Left ventricle myocardium superior (tissue), 1 donor: ENCODE measurements at places on chromosomes 4 and X. TPM values are rescaled to one million over a fixed set of nuclear protein-coding genes. Genes with fewer than 3 reads are reported as not detected.
A peak's percentile ranks its signal among the peaks of the same experiment; 100 is the strongest.

- DNase-seq = no peak
Observed at GRCh38 chr4:108092288-108092687, 76.4 kb downstream of the LEF1 start.

DNA sequence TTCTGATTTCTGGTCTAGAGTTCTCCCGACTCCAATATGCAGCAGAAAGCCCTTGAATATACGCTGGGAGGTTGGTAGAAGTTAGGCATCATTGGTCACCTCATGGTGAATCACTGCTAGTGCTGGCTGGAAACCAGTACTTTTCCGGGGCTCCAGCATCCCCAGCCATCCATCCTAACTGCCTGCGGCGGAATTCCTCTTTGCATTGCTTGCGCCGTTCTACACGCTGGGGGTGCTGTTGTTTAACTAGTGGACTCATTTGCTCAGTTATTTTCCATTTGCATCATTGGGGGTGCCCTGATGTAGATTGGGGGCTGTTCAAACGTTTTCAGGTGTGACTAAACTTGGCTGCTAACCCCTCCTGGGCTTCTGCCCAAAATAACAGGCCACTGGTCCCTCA, 23.3 kb upstream of the GPR50 start:
- DNase-seq = no peak

GRCh38 chr4:162706051-162706450, 460.6 kb downstream of the NAF1 start:
- no peak for DNase-seq

DNA sequence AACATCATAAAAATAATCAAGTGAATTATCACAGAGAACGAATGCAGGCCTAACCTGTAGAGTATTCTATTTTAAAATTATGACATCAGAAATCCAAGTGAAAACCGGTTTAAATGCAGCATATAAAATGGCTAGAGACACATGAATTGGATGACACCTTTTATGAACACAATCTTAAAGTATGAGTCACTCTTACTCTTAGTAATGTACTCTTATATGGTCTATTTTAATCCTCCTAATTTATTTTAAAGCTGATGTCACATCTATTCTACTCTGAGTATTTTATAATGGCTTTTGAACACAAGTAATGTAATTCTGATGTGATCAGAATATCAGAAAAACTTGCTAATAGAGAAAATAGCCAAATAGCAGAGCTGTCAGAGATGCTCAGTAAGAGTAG, 161.4 kb upstream of the RADX start:
- no peak for DNase-seq

- no peak for DNase-seq
Observed at GRCh38 chrX:95629737-95630136, 1054.9 kb upstream of the DIAPH2 start.

DNA sequence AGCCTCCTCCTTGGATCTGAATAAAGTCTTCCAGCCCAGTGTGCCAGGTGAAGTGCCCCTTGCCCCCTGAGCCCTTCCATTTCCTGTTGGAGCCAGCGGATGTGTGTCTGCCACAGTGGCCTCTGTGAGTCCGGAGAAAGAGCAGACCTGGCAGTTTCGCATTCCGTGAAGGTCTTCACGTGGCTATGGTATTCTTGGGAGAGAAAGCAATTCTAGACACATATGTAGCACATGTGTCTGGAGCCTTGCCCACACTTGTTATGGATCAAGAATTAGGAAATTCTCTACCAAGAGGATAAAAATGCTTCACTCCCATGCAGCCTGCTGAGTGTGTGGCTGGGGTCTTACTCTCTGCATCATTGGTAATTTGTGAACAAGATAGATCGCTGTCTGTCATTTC, 130.9 kb downstream of the REPS2 start:
- DNase-seq = no peak

- DNase-seq = no peak
Observed at GRCh38 chrX:38375891-38376290, 23.5 kb downstream of the OTC start.

GRCh38 chr4:181672751-181673150, 570.5 kb upstream of the TENM3 start:
- DNase-seq = no peak

DNA sequence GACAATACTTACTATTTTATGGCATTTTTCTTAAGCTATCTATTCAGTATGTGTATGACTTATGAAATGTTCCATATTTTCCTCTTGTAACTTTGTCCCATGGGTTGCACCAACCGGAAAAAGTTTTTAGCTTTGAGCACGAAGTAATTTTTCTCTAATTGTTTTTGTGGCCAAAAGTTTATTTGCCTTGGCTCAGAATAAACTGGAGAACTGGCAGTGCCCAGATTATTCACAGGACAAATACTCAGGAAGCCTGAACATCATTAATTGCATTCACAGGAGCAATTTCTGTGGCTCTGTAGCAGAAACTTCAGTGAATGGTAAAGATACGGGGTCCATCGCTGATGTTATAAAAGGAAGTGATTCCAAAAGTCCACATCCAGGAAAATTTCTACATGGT, 184.5 kb downstream of the ARHGAP10 start:
- no peak for DNase-seq

- DNase-seq = no peak
Observed at GRCh38 chr4:79632114-79632513, 224.1 kb upstream of the GK2 start.

DNA sequence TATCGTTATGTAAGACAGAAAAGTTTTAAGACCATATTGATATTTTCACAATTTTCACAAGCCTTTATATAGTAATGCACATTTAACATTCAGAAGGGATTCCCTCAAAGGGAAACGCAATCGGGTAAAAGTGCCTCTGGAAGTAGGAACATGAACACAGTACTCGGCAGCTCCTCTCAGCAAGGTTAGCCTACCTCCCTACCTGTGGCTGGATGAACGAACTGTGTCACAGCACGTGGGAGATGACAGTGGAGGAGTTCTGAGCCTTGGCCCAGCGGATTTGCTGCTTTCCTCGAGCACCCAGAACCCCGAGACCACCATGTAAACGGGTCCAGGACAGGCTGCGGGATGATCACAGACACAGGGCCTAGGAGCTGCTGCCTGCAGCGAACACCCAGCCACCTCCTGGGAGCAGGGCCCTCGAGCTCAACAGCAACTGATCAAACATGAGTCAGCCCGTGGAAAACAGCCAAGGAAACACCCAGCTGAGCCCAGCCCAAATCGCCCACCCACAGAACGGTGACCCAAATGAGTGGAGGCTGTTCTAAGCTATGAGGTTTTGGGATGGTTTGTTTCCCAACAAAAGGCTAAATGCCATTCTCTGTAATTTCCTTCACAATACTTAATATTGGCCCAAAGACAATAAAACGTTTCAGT, 30.4 kb downstream of the FAT1 start:
- DNase-seq = peak; percentile 63

- DNase-seq = no peak
Observed at GRCh38 chr4:6724421-6725111, 8.6 kb downstream of the BLOC1S4 start.

GRCh38 chr4:141912831-141913230, 276.4 kb downstream of the IL15 start:
- no peak for DNase-seq

APLN gene
- 25.9 TPM for total RNA-seq

ABLIM2 gene
- total RNA-seq = 28.3 TPM

ZNF630 gene
- total RNA-seq = 3.0 TPM

SPATA18 gene
- 1.9 TPM for total RNA-seq
